ENCODE measurements at places on chromosomes 4 and X.

DNA sequence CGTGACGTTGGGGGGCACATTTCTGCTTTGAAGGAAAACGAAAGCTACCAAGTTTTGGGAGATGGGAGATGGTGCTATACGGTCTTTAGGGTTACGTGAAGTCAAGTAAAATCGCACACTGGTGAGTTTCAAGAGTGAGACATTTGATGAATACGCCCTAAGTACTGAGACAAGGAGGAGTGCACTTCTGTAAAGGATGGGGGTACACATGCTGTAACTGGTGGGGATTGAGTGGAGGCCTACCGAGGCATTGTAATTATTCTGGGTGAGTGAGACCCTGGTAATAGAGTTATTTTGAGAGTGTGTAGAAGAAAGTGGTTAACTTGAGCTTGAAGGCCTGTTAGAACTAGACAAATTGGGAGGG lies 536 bp downstream of the SH3BGRL start:
- no peak for DNase-seq

GRCh38 chr4:189200353-189200752 lies 740.3 kb upstream of the FRG1 start:
- DNase-seq, result no peak

DNA sequence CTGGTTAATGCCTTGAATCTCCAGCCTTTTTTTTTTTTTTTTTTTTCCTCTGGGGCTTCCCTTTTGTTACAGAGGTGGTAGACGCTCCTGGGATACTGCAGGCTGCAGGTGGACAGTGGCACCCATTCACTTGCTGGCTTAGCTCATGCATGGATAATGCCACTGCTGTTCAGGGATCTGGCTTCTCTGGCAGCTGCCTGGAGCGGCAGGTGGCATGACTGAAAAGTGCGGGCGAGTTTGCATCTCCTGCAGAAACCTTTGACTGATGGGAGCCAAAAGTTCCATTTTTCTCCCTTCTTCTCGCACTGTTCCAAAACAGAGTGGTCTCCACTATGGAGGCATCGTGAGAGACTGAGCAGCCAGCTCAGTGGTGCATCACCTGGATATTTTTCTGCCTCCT lies 5.9 kb upstream of the STIM2 start:
- no peak for DNase-seq

DNA sequence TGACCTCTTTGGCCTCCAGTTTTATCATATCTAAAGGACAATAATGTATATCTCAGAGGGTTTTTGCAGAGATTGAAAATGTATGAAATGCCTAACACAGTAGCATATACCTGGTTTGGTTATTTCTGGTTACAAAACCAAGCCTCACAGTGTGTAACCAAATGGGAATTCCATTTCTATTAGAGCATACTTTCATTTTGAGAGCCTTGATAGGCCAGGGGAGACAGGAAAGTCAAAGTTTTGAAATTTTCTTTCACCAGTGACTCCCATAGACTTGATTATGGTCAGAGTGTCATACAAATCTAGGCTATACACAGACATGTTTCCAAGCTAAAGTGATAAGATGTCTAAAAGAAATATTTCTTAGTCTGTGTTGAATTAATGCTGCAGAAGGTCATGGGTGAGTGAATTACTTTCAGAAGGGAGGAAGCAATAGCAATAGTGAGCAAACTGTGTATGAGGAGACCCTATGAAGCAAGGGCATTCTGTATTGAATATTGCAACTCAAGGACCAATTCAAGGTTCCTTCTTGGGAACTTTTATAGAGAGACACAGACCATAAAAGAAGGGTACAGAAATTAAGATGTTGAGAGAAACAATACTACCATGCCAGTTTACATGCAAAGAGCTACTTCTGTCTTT lies 151.1 kb downstream of the PDE5A start:
- DNase-seq, result no peak

- DNase-seq, result no peak
These were observed 79.7 kb downstream of the GRIA3 start for GRCh38 chrX:123263747-123264146.

GRCh38 chr4:7893539-7893938 lies 46.1 kb downstream of the AFAP1 start:
- DNase-seq, result no peak
